ENCODE measurements at places on chromosomes 11 and 22.
A peak's percentile ranks its signal among the peaks of the same experiment; 100 is the strongest.

GRCh38 chr11:44889266-44889665 lies 61.4 kb downstream of the TP53I11 start:
- DNase-seq: no peak

DNA sequence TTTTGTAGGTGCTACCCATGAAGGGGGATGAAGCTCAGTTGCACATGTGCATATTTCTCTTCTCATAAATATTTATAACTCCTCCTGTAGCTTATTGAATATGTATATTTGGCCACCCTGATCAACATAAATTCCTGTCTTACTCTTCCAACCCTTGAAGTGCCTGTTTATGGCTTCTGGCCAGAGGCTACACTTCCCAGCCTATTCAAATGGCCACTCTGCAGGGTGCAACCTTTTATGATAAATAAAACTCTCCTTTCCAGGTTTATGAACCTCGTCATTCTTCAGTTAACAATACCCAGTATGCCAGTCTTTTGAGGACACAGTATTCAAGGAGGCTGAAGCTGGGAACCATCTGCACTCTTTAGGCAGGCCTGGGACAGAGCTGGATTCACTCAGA lies 2.6 kb upstream of the RTL6 start:
- no peak for DNase-seq

GRCh38 chr11:63543711-63544110 lies 7.1 kb downstream of the PLAAT4 start:
- DNase-seq: no peak

GRCh38 chr22:48473202-48473601 lies 1354.5 kb downstream of the BRD1 start:
- DNase-seq: no peak

GRCh38 chr11:57751676-57752253 lies at the start of gene BTBD18:
Gene BTBD18, minus strand, starts transcription at chr11:57751819. Its CDS starts 631 bp downstream, at chr11:57751188.
- DNase-seq: no peak

DNA sequence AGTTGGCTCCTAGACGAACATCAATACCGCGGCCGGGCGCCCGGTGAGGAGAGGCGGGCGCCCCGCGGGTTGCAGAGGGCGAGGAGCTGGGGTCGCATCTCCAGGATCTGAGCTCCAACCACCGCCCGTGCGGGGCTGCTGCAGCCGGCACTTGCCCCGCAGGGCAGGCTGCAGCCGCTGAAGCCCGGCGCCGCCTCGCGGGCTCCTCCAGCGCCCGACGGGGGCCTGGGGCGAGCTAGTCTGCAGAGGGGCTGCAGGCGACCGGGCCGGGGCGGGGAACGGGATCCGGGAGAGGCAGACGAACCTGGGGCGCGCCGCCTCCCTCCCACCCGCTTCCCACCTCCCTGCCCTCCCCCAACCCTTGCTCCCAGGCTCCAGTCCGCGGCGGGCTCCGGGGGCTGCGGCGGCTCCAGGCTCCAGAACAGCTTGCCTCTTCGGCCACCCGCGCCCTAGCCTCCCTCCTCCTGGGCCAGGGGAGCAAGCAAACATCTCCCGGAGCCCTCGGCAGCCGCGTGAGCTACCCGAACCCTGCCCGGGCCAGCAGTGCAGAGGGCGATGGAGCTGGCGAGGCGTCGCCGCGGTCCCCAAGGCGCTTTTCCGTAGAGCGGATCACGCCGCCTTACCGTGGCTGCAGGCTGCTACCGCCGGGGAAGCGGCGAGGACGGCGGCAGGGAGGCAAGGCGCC lies 802 bp downstream of the TENM4 start:
- peak; percentile 23 for DNase-seq

DNA sequence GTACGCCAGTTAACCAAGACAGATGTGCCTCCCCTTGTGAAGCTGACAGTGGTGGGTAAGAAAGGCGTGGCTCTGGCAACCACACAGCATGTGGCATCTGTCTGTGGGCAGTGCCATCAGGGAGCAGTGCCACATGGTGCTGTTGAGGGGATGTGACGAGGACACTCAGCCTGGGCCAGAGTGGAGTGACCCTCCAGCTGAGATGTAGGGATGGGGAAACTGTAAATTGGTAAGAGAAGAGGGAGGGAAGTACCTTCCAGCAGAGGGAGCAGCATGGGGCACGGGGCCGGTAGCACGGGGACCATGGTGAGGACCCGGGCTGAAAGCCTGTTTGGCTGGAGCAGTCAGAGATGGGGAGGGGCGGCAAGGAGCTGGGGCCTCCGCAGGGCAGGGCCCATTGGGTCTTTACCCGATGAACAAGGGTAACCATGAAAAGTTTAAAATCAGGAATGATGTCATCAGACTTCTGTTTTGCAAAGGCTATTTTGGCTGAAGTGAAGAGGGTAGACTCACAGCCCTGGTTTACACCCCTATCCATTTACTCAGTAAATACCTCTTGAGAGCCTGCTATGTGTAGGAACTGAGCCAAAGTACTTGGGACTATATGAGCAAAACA lies 10.4 kb downstream of the TMPRSS6 start:
- DNase-seq: no peak

DNA sequence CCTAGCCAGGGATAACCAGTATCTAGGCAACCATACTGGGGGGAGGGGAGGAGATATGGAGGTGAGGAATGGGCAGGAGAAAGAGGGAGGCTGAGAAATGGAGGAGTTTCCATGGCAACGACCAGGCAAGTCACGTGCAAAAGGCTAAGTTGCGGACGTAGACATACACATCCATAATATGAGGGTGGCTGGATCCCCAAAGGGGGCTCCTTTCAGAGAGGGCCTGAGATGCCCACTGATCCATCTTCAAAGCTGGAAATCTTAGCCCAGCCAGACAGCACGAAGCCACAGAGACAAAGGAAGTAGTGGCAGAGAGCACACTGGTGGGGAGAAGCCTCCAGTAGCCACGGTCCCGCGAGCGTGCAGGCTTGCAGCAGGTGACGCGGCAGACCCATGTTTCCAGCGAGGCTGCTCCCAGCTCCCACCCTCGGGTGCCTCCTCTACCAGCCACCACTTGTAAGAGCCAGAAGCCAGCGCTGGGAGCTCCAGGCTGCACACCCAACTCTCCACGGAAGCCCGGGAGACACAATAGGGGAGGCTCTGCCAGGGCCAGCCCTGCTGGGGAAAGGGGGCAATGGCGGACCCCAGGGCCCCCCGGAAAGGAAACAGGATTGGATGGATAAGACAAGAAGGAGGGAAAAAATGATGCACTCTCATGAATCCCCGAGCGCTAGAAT lies 938 bp downstream of the FXYD6 start:
- no peak for DNase-seq

- DNase-seq: no peak
These were observed 4.5 kb downstream of the OR9Q2 start for GRCh38 chr11:58193391-58193790.

- DNase-seq: no peak
These were observed 411 bp downstream of the SIGIRR start for GRCh38 chr11:414318-414857.
